Muscle of leg (tissue), 16 donors: ENCODE measurements at places on chromosomes 6 and 20. TPM values are rescaled to one million over a fixed set of nuclear protein-coding genes. Genes with fewer than 3 reads are reported as not detected.
A peak's percentile ranks its signal among the peaks of the same experiment; 100 is the strongest.

Gene PM20D2
- 38.4 TPM for polyA plus RNA-seq

GRCh38 chr6:36499918-36500317 lies 47.4 kb downstream of the STK38 start:
- no peak for DNase-seq

DNA sequence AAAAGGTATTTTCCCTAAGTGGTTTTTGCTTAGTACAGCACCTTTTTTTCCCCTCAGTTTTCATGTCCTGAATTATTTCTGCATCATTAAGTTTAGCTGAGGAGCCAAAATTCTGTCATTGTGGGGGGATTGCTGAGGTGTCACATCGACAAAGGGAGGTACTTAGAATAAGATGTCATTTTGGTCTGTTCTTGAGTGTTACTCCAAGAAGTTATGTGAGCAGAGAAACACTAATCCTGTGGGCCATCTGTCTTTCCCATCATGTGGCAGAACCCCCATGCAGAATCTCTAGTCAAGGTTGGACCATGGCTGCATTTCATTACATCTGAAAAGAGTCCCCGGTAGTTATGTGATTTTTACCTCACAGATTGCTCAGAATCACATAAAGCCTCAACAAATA lies 167.8 kb upstream of the CENPW start:
- peak; percentile 3 for DNase-seq

DNA sequence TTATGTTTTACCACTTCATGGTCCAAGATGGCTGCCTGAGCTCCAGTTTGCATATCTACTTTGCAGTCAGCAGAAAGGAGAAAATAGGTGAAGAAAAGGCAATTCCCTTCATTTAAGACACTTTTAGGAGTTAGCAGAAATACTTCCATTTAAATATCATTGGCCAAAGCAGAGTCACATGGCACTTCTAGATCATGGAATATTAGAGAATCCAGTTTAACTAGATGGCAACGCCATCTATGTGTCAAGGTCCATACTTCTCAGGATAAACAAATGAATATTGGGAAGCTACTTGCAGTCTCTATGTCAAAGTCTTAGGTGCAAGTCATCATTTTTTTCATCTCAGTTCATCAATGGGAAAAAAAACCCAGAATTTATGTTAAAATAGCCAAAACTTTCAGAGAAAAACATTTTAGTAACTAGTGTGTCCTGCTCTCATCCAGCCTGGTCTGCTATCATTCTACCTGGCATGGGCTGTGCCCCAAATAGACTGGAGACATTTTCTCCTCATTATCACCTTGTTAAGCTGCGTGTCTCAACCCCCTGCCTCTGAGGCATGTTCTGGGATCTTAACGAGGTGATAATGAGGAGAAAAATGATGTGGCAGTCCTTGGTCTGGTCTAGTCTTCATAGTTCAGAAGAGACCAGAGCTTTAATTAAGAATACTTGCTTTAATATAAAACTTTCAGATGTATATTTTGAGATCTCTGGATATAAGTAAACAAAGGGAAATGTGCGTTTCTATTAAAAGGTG lies 227.3 kb downstream of the TBX18 start:
- no peak for DNase-seq

- DNase-seq: no peak
Measured at GRCh38 chr6:33286946-33287914, 1.8 kb downstream of the WDR46 start.

DNA sequence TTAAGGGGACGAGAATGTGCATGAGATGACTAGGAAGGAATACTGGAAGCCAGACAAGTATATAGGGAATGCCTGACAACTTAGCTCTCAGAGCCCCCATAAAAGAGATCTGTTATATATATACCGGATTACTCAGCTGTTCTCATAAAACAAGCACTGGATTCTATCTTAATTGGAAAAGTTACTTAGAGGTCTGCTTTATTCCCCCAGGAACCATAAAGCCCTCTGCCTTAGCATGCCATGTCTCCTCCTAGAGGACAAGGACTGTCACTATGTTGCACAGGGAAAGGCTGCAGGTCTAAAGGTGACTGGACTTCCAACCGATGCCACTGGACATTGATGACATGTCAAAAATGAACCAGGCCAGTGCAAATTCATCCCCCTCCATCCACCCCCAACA lies 6.4 kb downstream of the EXOC2 start:
- peak; percentile 22 for DNase-seq

Gene C6orf47
- 13.7 TPM for polyA plus RNA-seq

- DNase-seq: no peak
Measured at GRCh38 chr20:48238326-48238725, 453.0 kb upstream of the SULF2 start.

GRCh38 chr6:87251225-87251624 lies 71.2 kb upstream of the SMIM8 start:
- DNase-seq: no peak

GRCh38 chr6:145863988-145864616 lies 49.5 kb upstream of the FBXO30 start:
- peak; percentile 16 for DNase-seq

GRCh38 chr20:63094767-63095499 lies 88.2 kb upstream of the BHLHE23 start:
- DNase-seq: no peak

Gene NOTCH4
- polyA plus RNA-seq: 22.8 TPM

Gene HRH3
- 0.24 TPM for polyA plus RNA-seq

Gene ZSCAN26
- 21.1 TPM for polyA plus RNA-seq

- DNase-seq: no peak
Measured at GRCh38 chr6:51936531-51937290, 150.7 kb downstream of the PKHD1 start.

- DNase-seq: no peak
Measured at GRCh38 chr6:63097222-63097621, 114.0 kb upstream of the FKBP1C start.

DNA sequence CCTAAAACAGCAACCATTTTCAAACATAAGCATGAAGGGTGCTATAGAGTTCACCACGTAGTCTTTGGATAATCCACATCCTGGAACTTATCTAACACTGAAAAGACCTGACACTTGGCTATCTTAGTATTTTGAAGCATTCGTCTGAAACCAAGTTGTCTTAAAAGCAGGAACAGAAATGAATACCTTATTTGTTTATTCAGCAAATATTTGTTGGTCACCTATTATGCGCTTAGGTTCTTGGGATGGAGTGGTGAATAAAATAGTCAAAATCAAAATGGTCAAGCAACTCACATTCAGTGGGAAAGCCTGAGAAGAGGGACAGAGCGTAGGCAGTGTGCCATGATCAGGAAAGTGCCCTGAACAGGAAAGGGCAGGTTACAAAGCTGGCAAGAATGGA lies 188.4 kb upstream of the COL21A1 start:
- no peak for DNase-seq

Gene TNXB
- polyA plus RNA-seq: 137 TPM

DNA sequence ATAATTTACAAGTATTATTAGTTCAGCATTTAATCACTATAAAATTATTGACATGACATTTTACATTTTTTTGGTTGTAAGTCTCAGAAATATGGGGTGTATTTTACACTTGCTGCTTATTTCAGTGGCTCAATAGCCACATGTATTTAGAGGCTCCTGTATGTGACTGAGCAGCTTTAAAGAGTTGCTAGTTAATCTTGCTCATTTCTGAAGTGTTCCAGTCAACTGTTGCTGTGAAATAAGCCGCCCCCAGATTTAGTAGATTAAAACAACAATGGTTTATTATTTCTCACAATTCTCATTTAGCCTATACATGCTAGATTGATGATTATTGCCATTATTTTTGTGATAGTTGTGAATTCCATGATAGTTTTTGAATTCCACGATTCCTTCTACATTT lies 23.0 kb downstream of the CD109 start:
- DNase-seq: no peak

GRCh38 chr6:131134220-131134979 lies 867 bp upstream of the AKAP7 start:
- DNase-seq: no peak

GRCh38 chr6:119848696-119849095 lies 499.1 kb upstream of the MAN1A1 start:
- DNase-seq: peak; percentile 75
